Mesothelial cell of epicardium (in vitro differentiated cells): ENCODE measurements at places on chromosomes 1 and 21. TPM values are rescaled to one million over a fixed set of nuclear protein-coding genes. Genes with fewer than 3 reads are reported as not detected.

GRCh38 chr1:217495249-217495648 is 135.6 kb downstream of the GPATCH2 start:
- DNase-seq, result no peak

Gene TP73
- total RNA-seq, result 1.0 to 1.4 TPM (median 1.2 TPM) in 3 replicates

DNA sequence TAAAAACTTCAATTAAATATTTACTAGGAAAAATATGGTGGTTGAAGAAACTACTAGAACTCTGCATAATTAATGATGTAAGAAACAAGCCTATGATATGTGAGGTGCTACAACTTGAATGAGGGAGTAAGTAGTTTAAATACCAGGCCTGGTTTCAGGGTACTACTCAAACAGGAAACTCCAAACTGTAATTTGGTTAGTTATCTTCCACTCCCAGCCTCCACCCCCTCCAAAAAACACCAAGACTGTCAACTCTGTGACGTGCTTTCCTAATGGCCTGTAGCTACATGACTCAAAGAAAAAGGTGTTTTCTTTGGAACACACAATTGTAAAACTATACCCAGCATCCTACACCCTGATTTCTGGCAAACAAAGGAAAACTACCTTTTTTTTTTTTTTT is 55.9 kb upstream of the RCC1 start:
- no peak for DNase-seq

DNA sequence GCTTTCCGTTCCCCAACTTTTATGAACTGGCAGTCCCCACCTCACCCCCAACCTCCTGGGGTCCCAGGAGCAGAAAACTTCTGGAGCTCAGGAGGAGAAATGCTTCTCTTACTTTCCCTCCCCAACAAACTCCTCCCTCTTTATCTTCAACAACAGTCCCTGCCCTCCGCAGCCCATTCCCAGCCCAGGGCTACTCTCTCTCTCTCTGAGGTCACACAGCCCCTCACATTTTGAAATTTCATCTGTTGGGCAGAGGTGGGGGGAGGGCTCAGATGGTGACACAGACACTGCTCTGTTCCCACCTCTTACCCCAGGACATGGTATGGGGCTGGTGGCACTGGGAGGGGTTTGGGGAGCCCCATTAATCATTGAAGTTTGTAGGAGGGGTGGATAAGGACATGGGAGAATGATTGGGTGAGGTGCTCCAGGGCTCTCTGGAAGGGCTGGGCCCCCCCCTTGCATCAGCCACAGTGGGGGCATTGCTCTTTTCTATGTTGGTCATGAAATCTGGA is 6.0 kb downstream of the PIK3CD start:
- DNase-seq, result no peak

- DNase-seq, result no peak
Measured at GRCh38 chr1:158422212-158422611, 3.8 kb downstream of the OR10K2 start.

- DNase-seq, result no peak
Measured at GRCh38 chr1:235883261-235883927, 16.7 kb upstream of the LYST start.

Gene NBPF20
- 4.5 to 5.0 TPM (median 4.9 TPM) in 3 replicates for total RNA-seq

GRCh38 chr1:42282867-42283583 is 52.0 kb downstream of the FOXJ3 start:
- no peak for DNase-seq

- no peak for DNase-seq
Measured at GRCh38 chr1:214009423-214010196, 21.8 kb downstream of the PROX1 start.

- no peak for DNase-seq
Measured at GRCh38 chr1:147627435-147628110, 42.8 kb downstream of the ACP6 start.

- no peak for DNase-seq
Measured at GRCh38 chr21:34199121-34199910, 125.9 kb downstream of the MRPS6 start.

DNA sequence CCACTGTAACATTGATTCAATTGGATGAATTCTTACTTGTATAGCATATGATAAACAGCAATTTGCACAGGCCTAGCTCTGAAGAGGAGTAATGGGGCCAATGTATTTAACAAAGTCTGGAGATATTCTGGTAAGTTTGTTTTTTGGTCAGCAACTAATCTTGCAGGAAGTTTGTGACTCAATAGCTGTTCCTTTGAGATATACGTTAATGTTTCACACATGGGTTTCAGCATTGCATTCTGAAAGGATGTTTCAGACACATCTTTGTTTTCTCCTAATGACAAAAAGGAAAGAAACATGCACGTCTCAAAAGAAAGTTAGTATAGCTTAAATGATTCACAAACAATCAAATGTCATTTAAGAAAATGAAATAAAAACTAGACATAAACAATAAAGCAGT is 49.0 kb downstream of the LTN1 start:
- no peak for DNase-seq

DNA sequence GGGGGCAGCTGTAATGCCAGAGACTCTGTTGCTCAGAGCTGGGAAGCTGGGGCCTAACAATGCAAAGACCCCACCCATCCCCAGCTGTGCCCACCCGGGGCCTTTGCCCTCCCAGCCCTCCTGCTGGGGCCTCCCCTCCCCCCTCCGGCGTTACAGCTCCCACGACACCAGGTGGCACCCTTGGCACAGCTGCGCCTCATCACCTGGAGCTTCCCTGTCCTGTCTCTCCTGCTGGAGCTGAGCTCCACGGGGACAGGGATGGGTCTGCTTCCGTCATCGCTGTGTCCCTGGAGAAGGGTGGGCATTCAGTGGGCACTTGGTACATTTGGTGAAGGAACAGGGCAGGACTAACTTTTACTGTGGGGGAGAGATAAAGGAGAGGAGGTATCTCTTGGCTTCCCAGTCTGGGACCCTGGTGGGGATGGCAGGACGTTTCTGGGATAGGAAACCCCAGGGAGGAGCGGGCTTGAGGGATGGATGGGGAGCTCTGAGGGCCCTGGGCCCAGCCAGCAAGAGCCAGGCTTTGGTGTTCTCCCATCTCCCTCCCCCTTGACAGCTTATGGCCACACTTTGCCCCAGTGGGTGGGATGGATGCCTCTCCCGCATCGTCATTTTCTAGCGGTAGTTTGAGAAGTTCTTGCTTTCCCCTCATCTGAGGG is 453.2 kb downstream of the PTPRU start:
- no peak for DNase-seq

Gene TIAM1
- 49.7 to 54.6 TPM (median 53.4 TPM) in 3 replicates for total RNA-seq

Gene AJAP1
- 2.2 to 2.4 TPM (median 2.2 TPM) in 3 replicates for total RNA-seq

Gene CCDC27
- total RNA-seq, result not detected in 3 replicates

Gene LAX1
- total RNA-seq, result 0.07 TPM in 1 of 3 replicates, not detected in the others

Gene SYT6
- 0.09 to 0.29 TPM (median 0.25 TPM) in 3 replicates for total RNA-seq

DNA sequence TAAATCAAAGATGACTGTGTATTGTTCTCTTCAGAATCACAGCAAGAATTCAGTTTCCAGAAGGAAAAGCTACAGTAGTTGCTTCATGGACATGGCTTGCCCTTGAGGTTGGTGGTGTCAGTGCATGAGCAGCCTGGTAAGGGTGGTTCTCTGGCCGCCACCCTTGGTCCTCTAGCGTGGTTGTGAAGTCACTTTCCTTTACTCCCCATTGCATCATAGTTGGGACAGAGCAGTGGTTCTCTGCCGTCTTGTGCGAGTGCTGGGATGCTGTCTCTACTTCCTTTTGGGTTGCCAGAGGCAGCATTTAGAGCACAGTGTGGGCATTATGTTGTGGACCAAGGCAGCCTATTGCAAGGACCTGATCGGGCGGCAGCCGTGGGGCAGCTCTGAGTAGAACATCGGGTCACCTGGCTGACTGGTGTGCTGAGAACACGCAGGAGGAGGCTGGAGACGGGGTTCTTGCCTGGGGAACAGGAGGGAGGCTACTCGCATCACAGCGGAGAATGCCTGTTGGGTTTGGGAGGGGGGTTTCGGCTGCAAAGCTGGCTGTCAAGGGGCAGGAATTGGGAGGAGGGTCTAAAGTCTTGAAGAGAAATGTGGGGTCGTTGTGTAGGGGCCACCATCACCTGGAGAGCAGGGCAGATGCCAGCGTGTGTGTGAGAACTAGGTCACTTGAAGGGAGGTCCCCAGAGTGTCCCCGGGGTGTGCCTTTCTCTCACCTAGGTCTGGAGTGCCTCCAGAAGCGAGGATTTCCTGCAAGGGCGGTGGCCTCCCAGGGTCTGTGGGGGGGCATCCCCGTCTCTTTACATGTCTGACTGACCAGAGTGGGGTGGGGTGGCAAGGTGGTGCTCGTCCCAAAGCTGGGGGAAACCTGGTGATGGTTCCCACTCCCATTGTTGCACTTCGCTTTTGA is 6.3 kb downstream of the ARF1 start:
- DNase-seq, result no peak

GRCh38 chr1:110390096-110390495 is 730 bp downstream of the SLC16A4 start:
- DNase-seq, result no peak

- no peak for DNase-seq
Measured at GRCh38 chr21:37337831-37338230, 28.7 kb upstream of the DYRK1A start.

GRCh38 chr1:241721011-241721410 is 68.9 kb downstream of the WDR64 start:
- DNase-seq, result no peak

Gene OR2L5
- total RNA-seq, result not detected in 3 replicates

Gene TIE1
- total RNA-seq, result 1.3 to 1.7 TPM (median 1.5 TPM) in 3 replicates

- no peak for DNase-seq
Measured at GRCh38 chr1:156602557-156602993, 1.3 kb upstream of the GPATCH4 start.

DNA sequence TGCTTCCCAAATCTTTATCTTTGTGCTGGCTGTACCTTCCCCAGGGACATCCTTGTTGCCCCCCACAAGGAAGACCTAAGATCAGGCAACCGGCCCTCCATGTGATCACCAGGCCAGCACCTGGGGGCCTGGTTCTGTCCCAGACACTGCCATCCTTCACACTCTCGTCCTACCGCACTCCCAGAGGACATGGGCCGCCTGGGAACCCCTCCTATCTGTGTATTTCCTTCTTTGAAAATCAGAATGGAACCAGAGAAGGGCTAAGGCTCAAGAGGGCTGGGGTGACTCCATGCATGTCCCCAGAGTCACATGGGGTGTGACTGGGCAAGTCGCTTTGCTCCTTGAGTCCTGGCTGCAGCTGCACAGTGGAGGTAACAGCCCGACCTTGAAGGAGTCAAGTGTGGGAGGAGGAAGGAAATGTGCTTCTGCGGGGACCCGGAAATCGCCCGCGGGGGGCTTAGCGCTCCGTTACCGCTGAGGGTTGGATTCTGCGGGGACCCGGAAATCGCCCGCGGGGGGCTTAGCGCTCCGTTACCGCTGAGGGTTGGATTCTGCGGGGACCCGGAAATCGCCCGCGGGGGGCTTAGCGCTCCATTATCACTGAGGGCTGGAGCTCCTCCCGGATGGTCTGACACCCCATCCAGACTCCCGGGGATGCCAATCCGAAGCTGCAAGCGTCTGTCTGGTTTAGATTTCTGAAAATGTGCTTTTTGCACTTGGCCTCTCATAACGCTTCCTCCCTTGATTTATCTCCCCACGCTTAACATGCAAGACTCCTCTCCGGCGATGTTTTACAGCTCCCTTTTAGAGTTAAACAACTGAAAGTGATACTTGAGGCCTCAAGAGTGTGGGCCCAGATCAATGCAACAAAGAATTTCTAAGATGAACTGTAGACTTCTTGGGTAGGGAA is 278.9 kb downstream of the NPHP4 start:
- no peak for DNase-seq

DNA sequence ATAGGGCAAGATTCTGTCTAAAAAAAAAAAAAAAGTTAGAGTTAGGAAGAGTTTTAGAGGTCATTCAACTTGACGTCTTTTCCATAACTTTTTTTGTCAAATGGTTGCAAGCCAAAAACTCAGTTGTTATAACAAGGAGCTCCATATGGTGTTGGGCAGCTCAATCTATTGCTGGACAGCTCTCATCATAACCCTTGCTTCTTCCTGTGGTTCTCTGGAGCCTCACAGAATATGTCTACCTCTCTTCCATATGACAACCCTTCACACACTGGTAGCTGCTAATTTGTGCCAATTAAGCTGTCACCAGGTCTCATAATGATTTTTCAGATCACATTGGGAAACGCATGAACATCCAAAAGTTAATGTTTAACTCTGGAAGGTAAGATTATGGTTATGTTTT is 57.8 kb upstream of the SLC16A1 start:
- no peak for DNase-seq

DNA sequence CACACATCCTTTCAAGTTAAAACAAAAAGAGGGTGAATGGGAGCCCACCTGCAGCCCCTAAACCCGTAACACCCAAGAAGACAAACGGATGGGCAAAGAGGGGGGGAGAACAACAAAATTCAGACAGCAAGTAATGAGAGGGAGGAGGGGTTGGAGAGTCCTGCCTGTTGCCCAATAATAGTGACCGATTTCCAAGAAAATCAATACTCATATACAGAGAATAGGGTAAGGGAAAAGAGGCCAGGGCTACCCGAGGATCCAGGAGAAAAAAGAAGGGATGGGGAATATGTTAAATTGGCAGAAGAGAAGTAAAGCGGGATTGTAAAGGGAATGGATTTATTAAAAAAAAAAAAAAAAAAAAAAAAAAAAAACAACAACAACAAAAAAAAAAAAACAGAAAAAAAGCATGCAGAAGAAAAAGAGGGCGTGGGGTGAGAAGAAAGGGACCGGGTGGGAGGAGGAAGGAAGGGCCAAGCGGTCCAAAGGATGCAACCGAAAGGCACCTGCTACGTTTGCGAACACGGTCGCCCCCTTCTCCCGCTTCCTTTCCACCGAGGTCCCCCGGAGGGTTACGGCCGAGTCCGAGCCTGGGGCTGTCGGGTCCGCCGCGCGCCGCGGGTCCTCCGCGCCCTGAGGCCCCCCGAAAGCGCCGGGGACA is 930 bp downstream of the SLC30A10 start:
- no peak for DNase-seq

Gene EXO1
- total RNA-seq, result 8.3 to 9.4 TPM (median 8.4 TPM) in 3 replicates

DNA sequence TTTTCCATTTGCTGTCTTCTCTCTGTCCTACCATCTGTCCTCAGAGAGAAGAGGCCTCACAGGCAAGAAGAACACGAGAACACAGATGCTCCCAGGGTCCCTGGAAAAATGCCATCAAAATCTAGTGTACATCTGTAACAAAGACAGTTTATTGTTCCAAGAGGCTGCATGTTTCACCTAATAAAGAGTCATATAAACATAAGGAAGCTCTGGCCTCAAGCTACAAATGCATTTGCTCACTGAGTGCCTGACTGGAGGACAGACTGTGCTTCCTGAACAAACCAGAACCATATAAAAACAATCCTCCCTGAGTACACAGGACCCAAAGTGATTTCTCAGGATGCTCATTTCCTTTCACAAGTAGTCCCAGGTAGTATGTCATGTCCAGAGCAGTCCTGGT is 76.3 kb upstream of the SLC44A3 start:
- no peak for DNase-seq

Gene ANKRD35
- 0.40 to 0.61 TPM (median 0.58 TPM) in 3 replicates for total RNA-seq

- DNase-seq, result no peak
Measured at GRCh38 chr1:94270801-94271203, 33.4 kb upstream of the ARHGAP29 start.

GRCh38 chr1:32448773-32449456 is 16.0 kb upstream of the ZBTB8B start:
- DNase-seq, result no peak
